ENCODE measurements at places on chromosomes 5 and 9.

- DNase-seq, result no peak
Measured at GRCh38 chr5:138748630-138749081, 4.6 kb upstream of the CTNNA1 start.

DNA sequence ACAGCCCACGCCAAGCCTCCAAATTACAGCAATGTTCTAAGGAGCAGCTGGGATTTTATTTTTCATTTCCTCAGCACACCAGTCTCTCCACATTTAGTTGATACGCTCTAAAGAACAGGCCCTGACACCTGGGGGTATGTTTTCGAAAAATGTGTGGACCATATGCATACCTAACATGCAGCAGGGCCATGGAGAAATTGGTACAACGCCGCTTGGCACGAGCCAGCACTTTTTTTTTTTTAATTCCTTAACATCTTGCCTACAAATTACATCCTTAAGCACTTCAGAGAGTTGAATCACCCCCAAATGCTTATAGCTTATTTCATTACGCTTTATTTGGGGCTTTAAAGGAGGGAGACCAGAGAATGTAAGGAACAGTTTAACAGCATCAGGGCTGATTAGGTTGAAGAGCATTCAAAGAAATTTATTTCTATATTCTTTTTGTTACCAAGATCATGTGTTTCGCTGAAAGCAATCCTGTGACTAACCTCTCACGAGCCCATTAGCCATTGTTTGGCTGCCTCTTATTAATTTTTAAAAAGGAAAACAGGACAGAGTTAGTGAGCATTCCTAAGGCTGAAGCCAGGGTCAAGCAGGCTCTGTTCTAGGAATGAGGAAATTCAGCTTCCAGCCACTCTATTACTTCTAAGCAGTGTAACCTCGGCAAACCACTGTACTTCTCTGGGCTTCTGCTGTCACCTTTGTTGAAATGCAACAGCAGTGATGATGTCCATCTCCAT is 173.8 kb downstream of the ACTL7B start:
- DNase-seq, result no peak

DNA sequence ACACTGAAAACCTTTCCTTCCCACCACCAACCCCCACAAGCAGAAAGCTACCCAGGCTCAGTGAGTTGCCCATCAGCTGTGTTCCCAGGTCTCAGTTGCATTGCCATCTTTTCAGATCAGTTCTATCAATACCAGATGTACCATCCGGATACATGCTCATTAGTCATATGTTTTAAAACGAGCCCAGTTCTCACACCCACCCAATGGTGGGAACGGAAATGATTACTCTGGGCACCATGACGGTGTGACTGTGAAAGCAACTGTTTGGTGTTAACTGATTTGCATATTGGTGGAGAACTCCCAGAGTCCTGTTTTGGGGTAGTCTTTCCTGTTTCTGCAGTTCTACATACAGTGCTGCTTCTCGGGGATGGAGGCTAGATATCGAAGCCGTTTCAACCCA is 212.3 kb downstream of the TRIM36 start:
- DNase-seq, result no peak

DNA sequence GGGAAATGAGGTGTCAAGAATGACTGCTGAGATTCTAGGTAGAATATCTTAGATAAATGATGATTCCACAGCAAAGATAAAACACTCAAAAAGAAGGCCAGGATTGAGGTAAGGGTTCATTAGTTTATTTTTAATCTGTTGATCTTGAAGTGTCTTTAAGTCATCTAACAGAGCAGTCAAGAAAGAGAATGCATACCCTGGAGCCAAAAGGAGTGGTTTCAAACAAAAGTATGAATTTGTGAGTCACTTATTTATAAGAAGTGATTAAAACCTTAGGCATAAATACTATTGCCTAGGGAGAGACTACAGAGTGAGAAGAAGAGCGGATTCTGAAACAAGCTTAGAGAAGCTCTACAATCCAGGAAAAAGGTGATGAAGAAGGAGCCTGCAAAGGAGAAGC is 541.0 kb downstream of the DTWD2 start:
- no peak for DNase-seq

DNA sequence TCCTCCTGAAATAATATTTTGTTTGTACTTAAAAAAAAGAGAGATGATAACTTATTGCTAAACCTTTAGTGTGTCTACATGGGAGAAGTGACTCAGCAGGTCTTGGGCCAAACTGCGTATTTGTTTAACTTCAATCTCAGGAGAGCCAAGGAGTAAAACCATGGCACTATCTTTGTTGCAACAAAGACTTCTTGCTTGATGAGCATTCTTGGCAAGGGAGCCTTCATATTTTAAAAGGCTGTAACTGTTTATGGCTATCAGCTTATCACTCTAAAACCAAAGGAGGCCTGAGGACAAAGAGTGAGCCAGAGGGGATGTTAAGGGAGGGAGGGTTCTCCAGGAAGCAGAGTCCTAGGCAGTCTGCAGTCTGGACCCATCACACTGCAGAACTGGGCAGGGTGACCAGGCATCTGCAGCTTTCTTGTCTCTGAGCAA is 216.2 kb upstream of the S1PR3 start:
- DNase-seq, result no peak

GRCh38 chr5:41218929-41219657 is 5.8 kb upstream of the C6 start:
- no peak for DNase-seq

DNA sequence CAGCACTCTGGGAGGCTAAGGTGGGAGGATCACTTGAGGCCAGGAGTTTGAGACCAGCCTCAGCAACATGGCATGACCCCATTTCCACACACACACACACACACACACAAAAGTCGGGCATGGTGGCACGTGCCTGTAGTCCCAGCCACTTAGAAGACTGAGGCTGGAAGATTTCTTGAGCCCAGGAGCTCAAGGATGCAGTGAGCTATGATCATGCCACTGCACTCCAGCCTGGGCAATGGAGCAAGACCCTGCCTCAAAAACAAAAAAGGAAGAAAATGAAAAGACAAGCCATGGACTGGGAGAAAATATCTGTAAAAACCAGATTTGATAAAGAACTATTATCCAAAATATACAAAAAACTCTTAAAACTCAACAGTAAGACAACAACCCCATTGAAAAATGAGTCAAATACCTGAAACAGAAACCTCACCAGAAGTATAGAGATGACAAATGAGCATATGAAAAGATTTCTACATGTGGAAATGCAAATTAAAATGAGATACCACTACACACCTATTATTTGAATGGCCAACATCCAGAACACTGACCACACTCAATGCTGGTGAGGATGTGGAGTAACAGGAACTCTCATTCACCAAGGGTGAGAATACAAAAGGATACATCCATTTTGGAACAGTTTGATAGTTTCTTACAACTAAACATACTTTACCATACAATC is 24.7 kb downstream of the DNAJA1 start:
- no peak for DNase-seq

GRCh38 chr9:72315510-72316311 is 49.3 kb downstream of the ZFAND5 start:
- DNase-seq, result no peak

- DNase-seq, result no peak
Measured at GRCh38 chr5:55540525-55540924, 5.8 kb upstream of the PLPP1 start.

GRCh38 chr5:56838409-56839039 is 23.2 kb downstream of the MAP3K1 start:
- DNase-seq, result no peak

- DNase-seq, result no peak
Measured at GRCh38 chr9:114087721-114088120, 9.6 kb upstream of the AMBP start.

DNA sequence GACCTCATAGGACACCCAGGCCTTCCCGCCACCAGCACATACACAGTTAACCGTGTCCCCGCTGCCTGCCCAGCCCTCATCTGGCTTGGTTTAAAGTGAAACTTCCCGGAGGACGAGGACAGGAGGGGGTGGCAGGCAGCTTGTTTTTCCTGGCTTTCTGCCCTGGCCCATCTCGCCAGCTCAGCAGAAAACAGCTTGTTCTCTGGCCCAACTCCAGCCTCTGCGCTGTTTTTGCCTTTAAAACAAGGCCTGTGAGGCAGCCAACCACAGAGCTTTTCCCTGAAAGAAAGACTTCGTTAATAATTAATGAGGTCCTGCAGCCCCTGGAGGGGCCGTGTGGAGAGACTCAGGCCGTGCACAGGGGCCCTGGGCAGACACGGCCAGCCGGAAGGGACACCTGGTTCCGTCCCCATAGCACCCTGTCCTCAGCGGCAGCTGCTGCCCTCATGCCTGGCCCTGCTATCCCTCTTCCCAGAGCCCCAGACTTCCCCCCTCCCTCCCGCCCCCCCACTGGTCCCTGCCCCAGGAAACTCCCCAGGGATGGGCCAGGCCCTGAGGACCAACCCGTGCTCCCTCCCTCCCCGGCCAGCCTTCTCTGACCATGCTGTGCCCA is 108.7 kb downstream of the RXRA start:
- DNase-seq, result no peak

- DNase-seq, result peak; percentile 12
Measured at GRCh38 chr5:129664336-129664937, 83.5 kb upstream of the MINAR2 start.

DNA sequence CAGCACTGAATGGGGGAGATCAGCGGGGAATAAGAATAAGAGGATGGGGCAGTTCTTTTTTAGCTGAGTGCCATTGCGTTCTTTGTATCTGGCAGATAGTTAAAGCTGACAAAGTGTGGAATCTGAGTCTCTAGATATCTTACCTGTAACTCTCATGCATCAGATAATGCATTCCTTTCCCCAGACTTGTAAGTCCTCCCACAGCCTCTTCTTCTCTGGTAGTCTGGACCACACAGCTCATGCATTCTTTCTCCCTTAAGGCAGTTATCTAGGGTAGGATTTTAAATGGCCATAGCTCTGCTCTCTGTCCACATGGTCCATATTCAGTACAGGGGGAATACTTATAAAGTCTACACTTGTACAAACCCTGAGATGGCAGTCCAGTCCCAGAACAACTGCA is 54.0 kb upstream of the FGF10 start:
- DNase-seq, result no peak

GRCh38 chr5:131258733-131259132 is 5.1 kb upstream of the CDC42SE2 start:
- no peak for DNase-seq

DNA sequence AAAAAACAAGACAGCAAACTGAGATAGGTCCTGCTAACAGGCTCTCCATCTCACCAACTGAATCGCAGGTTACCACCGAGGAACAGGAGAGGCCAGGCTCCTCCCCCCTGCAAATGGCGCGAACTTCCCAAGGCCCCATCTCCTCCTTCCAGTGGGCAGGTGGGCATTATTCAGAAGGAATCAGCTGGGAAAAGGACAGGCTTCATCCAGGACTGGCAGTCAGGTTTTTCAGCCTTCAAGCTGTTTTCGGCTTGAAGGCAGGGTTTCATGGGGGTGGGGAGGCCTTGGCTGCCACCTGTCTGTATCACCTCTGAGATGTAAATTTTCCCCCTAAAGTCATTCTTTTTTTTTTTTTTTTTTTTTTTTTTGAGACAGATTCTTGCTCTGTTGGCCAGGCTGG is 79.4 kb downstream of the SFXN1 start:
- no peak for DNase-seq

DNA sequence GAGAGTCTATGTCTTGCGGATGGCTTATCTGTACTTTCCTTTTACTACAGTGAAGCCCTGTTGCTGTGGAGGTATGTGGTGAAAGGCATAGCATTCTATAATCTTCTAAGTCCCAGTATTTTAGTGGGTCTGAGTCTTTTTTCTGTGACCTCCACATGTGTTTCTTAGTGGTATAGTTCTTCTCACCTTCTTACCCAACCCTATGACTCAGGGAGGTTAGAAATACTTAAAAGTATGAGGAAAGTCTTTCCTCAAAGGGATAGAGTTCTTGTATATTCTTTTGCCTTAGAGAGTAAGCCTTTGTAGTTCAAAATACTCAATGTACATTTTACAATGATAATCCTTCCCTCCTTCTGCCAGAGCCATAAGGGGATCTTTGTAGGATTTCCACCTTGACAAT is 621.9 kb upstream of the CTNND2 start:
- no peak for DNase-seq

DNA sequence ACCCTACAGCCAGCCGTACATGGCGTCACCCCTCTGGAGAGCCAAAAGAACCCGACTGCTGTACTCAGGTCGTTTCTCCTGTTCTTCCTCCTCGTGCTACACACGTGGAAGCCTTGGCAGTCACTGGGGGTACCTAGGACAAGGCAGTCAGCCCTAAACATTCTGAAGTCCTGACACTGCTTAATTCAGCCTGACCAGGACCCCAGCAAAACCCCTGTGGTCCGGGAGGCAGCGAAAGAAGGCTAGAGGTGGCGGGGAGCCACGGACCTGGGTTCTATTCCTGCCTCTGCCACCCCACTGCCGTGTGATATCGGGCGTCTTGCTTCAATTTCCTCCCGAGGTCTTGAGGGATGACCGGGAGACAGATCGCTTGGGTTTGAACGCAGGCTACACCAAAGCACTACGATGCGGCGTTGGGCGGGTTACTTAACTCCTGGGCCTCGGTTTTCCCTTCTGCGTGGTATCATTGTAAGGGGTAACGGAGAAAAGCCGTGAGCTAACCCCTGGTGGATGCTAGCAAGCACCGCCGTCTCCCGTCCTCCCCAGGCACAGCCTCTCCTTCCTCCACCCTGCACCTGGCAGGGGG is 429 bp upstream of the ARL10 start:
- DNase-seq, result no peak

- no peak for DNase-seq
Measured at GRCh38 chr9:117715411-117715989, 11.3 kb downstream of the TLR4 start.

DNA sequence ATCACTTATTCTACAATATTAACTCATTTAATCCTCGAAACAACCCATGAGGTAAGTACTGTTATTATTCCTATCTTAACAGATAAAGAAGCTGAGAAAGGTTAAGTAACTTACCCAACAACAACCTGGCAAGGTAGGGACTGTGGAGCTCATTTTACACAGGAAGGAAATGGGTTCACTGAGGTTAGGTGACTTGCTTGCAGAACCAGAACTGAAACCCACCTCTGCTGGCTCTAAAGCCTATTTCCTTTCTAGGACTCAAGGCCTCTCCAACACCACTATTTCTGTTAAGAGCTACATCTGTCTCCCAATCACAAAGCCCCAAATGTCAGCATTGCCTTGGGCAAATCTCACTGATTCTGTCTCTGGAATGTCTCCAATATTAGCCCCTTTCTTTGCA is 38.9 kb upstream of the IFNK start:
- DNase-seq, result no peak

Data from activated T-cell treated with anti-CD3 and anti-CD28 coated beads, Interleukin-2, amount 50 U/mL, for 4 hours (primary cell).